ENCODE measurements at places on chromosomes 3 and 15.

- no peak for DNase-seq
- H3K27me3 ChIP-seq = peaks cover 3% of the 10 kb centered on the region
- no peaks in the 10 kb centered on the region for H3K36me3 ChIP-seq
- no peak overlapping the region for H3K27ac ChIP-seq
- H3K4me3 ChIP-seq = no peak overlapping the region
These were observed 78.8 kb downstream of the TLE3 start for GRCh38 chr15:70018646-70019600.

DNA sequence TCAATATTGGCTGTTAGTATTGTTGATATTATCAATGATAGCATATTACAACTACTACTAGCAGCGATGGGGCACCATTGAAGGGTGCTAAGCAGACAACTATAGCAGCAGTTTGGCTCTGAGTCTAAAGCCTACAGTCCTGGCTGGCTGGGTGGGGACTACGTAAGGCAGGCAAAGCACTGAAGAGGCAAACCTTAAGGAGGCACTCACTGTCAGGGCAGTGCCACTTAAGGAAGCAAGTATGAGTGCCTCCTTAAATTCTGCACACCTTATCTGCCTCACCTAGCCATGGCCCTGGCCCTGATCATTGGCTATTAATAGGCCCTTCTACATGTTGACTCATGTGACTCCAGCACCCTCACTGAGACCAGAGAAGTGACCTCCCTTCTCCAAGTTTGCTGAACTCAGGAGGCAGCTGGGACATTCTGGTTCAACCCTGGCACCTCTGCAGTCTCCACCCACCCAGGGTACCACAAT, 20.6 kb downstream of the CDCP1 start:
- peak; percentile 48 for DNase-seq
- no peak overlapping the region for H3K4me3 ChIP-seq
- H3K36me3 ChIP-seq = peaks cover 34% of the 10 kb centered on the region

DNA sequence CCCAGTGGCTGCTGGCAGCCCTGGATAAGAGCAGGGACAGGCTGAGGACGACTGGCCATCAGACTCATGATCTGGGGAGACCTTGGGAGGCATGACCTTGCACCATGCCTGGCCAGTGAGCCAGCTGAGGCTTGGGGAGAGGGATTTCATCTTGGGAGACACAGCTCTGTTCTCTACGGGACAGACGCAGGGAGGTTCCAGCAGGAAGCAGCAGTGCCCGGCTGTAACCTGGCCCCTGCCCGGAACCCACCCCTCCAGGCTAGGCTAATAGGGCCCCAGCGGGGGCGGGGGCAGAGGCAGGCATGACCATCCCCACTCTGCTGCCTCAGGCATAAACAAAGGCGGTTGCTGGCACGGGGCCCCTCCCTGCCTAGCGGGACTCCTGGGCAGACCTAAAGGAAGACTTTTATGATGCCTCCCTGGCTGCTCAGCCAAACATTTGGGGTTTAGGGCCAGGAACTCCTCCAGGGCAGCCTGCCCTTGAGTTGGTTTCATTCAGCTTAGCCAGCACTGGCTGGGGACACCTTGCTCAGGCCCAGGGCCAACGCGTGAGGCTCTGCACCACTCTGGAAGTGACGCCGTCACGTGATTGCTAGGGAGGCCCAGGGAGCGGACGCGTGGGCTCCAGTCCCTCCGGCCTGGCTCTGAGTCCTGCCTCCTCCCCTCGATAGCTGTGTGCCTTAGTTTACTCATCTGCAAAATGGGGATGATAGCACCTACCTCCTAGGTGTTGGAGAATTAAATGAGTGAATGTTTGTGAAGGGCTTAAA, 27.6 kb downstream of the HDAC11 start:
- H3K4me1 ChIP-seq = peaks cover 34% of the 10 kb centered on the region
- no peaks in the 10 kb centered on the region for H3K36me3 ChIP-seq
- no peak overlapping the region for H3K4me3 ChIP-seq
- DNase-seq = peak; percentile 68
- peak overlapping the region; percentile 50 for H3K27ac ChIP-seq
- H3K27me3 ChIP-seq = no peaks in the 10 kb centered on the region

- no peaks in the 10 kb centered on the region for H3K36me3 ChIP-seq
- H3K4me3 ChIP-seq = no peak overlapping the region
- peaks cover 28% of the 10 kb centered on the region for H3K4me1 ChIP-seq
- H3K27ac ChIP-seq = peak overlapping the region; percentile 62
- H3K27me3 ChIP-seq = no peaks in the 10 kb centered on the region
These were observed 23.1 kb upstream of the MCCC1 start for GRCh38 chr3:183122257-183122932.

GRCh38 chr3:44825264-44825925, 36.3 kb upstream of the TMEM42 start:
- H3K4me1 ChIP-seq = no peaks in the 10 kb centered on the region
- no peak overlapping the region for H3K27ac ChIP-seq

DNA sequence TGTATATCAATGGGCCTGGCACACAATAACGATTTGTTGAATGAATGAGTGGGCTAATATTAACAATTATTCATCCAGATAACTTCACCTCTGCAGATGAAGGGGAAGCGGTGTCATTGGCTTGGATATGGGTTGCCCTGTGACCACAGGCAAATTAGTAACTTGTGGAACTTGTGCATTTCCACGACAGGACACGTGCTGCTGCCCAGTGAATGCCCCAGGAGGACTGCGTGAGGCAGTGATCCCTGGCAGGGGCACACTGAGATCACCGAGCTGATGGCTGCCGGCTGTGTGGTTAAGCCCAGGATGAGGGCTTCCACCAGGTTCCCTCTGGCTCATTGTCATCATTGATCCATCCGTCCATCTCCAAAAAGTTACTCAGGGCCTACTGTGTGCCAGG, 84.1 kb upstream of the HACD2 start:
- no peak overlapping the region for H3K4me3 ChIP-seq
- H3K27ac ChIP-seq = no peak overlapping the region
- no peak for DNase-seq
- H3K27me3 ChIP-seq = no peaks in the 10 kb centered on the region
